T-helper 2 cell treated with Interferon-gamma antibody and Interleukin-4, amounts not matched to agents 5 μg/mL and 100 μg/mL, for 36 hours (primary cell): ENCODE measurements at places on chromosomes 13 and 19.

- peak overlapping the region; percentile 61 for H3K27ac ChIP-seq
- no peaks in the 10 kb centered on the region for H3K27me3 ChIP-seq
- DNase-seq, result no peak
These were observed 116.4 kb downstream of the AKAP11 start for GRCh38 chr13:42388326-42388725.

DNA sequence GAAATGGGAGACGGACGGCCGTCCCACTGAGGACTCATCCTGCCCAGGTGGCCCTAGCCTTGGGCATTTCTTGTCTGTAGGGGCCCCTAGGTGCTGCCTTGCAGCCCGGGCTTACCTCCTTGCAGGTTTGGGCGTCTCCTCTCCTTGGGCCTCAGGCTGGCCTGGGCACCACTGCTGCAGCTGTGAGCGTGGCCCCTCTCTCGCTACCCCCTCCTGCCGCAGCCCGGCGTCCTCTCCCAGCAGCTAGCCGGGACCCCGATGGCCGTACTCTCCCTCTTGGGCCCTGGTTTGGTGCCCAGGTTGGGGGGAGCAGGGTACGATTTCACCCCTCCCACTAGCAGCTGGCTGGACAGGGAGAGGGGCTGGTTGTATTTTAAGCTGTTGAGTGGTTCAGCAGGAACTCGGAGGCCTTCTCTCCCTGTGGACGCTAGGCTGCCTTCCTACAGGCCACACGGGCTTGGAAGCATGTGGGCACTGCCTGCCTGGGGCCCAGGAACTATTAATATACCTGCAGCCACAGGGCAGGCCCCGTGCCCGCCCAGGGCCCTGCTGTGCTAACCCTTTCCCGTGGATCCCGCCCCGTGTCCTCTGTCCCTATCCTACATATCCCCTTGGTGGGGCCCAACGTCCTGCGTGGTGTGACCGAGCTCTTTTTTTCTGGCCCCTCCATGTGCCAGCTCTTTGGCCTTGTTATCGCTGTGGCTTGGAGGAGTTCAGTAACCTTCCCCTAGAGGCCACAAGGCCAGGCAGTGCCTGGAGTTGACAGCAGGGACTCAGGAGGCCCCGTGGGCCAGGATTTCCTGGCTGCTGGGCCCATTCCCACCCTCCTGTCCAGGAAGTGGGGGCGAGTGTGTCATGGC is 11.7 kb downstream of the NDUFB7 start:
- no peak overlapping the region for H3K27ac ChIP-seq
- H3K4me1 ChIP-seq, result peaks cover 12% of the 10 kb centered on the region
- peaks cover 9% of the 10 kb centered on the region for H3K36me3 ChIP-seq
- no peak for DNase-seq
- no peak overlapping the region for H3K4me3 ChIP-seq

DNA sequence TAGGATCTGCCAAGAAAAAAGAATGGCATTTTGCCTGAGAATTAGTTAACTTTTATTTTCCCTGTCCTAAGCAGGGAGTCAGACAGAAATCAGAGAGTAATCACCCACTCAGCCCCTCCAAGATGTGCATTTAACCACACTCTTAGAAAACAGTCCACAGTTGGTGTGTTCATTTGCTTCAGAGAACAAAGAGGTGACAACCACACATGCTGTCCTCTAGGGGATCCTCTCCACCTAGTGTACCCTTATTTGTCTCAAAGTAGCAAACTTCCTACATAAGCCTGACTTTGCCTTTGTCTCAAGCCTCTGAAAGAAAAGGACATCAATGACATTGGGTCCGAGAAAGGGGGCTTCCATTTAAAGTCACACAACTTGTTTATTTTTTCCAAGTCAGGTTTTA is 107.0 kb upstream of the RFC3 start:
- peaks cover 4% of the 10 kb centered on the region for H3K27me3 ChIP-seq
- H3K27ac ChIP-seq, result no peak overlapping the region
- no peaks in the 10 kb centered on the region for H3K4me1 ChIP-seq
- no peak for DNase-seq
- no peak overlapping the region for H3K4me3 ChIP-seq

GRCh38 chr13:103961129-103961528 is 894.9 kb upstream of the SLC10A2 start:
- no peak for DNase-seq
- no peaks in the 10 kb centered on the region for H3K36me3 ChIP-seq
- no peak overlapping the region for H3K27ac ChIP-seq
- no peaks in the 10 kb centered on the region for H3K4me1 ChIP-seq
- H3K27me3 ChIP-seq, result no peaks in the 10 kb centered on the region

- H3K4me3 ChIP-seq, result peak overlapping the region; percentile 58
- peak overlapping the region; percentile 84 for H3K27ac ChIP-seq
- H3K36me3 ChIP-seq, result no peaks in the 10 kb centered on the region
- no peak for DNase-seq
These were observed 60.8 kb downstream of the ALOX5AP start for GRCh38 chr13:30796132-30796572.

DNA sequence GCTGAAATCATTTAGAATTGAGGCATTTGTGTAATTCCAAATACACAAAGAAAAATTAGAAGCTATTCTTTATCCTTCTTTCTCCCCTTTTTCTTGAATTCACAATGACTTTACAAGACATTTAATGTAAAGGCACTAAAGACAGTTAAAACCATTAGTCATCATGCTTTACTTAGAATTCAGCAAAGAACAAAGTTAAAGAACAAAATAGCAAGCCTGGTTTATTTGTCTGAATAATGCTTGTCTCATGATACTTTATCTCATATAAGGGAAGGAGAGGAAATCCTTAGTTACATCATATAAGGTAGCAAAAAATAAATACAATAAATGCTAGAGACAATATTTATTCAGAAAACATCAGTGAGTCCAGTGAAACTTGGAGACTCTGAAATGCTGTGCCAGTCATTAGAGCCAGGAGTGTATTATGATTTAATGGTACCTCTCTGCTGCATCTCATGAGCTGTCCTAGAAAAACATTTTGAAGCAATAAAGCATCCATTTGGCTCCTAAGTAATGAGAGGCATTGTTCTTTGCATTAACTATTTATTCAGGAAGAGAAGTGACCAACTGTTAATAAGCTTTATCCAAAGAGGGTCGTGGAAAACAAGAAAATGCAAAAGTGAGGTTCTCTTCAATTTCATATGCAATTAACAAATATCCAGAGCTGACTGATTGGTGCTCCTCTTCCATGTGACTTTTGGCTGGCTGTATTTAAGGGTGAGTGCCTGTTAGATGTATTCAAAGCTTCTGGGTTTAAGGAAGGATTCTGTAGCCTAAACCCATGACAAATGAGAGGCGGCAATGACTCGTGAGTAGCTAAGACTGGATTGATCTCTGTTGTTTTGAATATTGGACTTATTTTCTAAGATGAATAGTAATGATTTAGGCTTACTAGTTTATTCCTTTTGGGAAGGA is 105.0 kb downstream of the DGKH start:
- H3K27ac ChIP-seq, result no peak overlapping the region
- no peaks in the 10 kb centered on the region for H3K27me3 ChIP-seq
- H3K4me1 ChIP-seq, result peaks cover 10% of the 10 kb centered on the region
- peaks cover 16% of the 10 kb centered on the region for H3K36me3 ChIP-seq
